ENCODE measurements at places on chromosomes 7 and 10.

- no peak for DNase-seq
Measured at GRCh38 chr10:29482591-29483431, 152.0 kb downstream of the SVIL start.

GRCh38 chr10:17041626-17042520 is 87.7 kb downstream of the CUBN start:
- no peak for DNase-seq

DNA sequence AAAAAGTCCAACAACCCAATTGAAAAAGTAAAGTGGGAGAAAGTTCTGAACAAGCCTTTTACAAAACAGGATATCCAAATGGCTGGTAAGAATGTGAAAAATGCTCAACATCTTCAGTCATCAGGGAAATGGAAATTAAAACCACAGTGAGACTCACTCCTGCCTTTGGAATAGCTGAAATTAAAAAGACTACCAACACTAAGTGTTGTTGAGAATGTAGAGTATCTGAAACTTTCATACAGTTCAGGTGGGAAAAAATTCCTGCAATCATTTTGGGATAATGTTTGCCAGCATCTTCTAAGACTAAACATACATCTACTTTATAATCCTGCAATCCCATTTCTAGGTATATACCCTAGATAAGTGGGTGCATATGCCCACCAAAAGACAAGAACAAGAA is 395.1 kb downstream of the GRID1 start:
- no peak for DNase-seq

- DNase-seq = no peak
Measured at GRCh38 chr10:97058521-97058920, 127.2 kb downstream of the SLIT1 start.

GRCh38 chr7:151139071-151139790 is 28.3 kb downstream of the GBX1 start:
- no peak for DNase-seq

GRCh38 chr10:91864744-91865143 is 44.5 kb downstream of the FGFBP3 start:
- DNase-seq = no peak

- no peak for DNase-seq
Measured at GRCh38 chr10:112369495-112370423, 4.2 kb upstream of the ACSL5 start.

DNA sequence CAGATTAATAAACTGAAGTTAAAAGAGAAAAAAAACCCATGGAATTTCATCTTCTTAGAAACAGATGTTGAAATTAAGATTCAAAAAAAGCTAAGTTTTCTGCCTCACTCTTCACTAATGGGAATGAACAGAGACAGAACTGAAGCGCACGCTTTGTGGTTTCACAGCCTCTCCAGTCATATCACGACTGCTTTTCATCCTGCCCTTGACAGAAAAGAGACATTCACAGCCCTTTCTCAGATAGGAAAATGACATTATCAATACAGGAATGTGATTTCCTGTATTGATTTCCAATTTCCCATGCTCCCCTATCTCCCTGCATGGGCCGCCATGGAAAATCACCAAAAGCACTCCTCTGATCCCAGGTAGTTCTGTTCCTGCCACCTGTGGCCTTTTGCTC is 108.2 kb downstream of the PFKFB3 start:
- no peak for DNase-seq

GRCh38 chr7:132500727-132501440 is 75.4 kb downstream of the PLXNA4 start:
- DNase-seq = no peak

DNA sequence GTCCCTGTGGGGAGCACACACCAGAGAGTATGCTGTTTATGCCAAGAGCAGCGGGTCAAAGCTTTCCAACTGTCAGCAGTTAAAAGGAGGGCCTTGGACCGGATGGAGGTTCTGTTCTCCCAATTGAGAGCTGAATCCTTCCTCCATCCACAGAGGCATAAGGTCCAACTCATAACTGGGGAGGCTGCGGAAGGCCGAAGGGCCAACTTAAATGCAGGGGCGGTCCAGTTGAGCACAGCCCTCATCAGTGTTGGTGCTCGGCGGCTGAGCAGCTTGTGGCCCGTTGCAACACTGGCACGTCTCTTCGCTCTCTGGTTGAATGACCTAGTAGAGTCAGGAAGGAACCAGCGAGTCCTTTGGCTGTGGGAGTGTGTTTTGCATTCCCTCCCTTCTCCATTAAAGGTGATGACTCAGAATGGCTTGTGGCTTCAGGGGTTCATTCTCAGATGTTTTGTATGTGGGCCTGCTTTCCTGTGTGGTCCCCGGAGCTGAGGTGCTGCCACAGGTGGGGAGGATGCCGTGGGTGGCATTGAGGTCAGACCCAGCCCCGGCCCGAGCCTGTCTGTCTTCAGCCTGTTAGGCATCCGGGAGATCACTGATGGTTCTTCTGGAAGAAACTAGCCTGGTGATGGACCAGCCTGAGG is 44.8 kb upstream of the DMBT1 start:
- DNase-seq = peak; percentile 50

DNA sequence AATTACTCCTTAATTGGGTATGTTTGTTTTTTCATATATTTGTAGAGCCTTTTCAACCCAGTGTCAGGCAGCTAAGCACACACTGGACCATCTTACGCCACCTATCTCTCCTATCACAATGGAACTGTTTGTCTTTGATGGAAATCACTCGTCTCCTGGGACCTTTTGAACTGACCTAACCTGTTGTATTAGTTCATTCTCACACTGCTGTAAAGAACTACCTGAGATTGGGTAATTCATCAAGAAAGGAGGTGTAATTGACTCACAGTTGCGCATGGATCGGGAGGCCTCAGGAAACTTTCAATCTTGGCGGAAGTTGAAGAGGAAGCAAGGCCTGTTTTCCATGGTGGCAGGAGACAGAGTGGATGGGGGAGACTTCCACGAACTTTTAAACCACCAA is 182.0 kb downstream of the TCERG1L start:
- no peak for DNase-seq

- DNase-seq = no peak
Measured at GRCh38 chr10:117983961-117984360, 62.8 kb downstream of the RAB11FIP2 start.

GRCh38 chr10:110808123-110808522 is 63.6 kb upstream of the PDCD4 start:
- DNase-seq = no peak

DNA sequence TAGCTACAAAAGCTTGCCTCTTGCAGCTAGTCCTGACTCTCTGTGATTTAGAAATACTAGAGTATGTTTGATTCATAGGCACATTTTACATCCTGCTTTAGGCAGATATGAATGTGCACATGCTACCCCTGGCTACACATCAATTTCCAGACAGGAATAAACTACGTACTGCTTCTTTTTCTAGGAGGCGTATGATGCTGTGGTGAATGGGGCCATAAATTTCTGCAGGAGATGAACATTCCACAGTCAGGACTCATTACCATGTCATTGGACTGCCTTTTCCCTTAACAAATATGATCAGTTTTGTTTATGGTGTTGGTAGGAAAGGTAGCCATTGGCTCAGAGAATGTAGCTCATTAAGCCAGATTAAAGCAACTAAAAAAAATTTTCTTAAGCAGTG is 50.1 kb upstream of the IFRD1 start:
- DNase-seq = no peak

- DNase-seq = peak; percentile 57
Measured at GRCh38 chr7:73623798-73624668, at the start of gene MLXIPL. TSS of gene MLXIPL (minus strand) at chr7:73624522. CDS start at chr7:73624492, 30 bp downstream.

DNA sequence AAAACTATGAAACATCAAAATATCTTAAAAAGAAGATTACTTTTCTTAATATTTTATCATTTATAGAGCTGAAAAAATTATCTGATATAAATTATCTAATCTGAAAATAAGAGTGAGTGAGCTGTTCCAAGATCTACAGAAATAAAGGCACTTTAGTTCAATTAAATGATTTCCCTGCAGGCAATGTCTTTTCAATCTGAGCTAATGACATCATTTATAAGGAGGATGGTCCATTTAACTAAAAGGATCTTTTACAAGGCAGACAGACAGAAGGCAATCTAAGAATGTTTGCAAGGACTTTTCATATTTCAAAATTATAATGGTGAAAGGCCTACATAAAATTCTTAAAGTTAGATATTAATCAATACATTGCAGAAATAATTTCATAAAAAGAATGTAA is 71.8 kb downstream of the SKAP2 start:
- DNase-seq = no peak

GRCh38 chr7:121000081-121000983 is 11.8 kb downstream of the CPED1 start:
- DNase-seq = no peak

GRCh38 chr10:34995925-34996324 is 94.2 kb downstream of the CUL2 start:
- DNase-seq = no peak

- DNase-seq = peak; percentile 100
Measured at GRCh38 chr10:102151774-102152544, at the start of gene NOLC1. TSS of gene NOLC1 (plus strand) at chr10:102152389. CDS start at chr10:102152411, 22 bp downstream.

GRCh38 chr10:23557777-23558176 is 118.9 kb downstream of the OTUD1 start:
- no peak for DNase-seq

GRCh38 chr7:148807436-148807835 is 76.7 kb downstream of the EZH2 start:
- no peak for DNase-seq

GRCh38 chr10:5515948-5516761 is 8.6 kb upstream of the CALML3 start:
- no peak for DNase-seq

DNA sequence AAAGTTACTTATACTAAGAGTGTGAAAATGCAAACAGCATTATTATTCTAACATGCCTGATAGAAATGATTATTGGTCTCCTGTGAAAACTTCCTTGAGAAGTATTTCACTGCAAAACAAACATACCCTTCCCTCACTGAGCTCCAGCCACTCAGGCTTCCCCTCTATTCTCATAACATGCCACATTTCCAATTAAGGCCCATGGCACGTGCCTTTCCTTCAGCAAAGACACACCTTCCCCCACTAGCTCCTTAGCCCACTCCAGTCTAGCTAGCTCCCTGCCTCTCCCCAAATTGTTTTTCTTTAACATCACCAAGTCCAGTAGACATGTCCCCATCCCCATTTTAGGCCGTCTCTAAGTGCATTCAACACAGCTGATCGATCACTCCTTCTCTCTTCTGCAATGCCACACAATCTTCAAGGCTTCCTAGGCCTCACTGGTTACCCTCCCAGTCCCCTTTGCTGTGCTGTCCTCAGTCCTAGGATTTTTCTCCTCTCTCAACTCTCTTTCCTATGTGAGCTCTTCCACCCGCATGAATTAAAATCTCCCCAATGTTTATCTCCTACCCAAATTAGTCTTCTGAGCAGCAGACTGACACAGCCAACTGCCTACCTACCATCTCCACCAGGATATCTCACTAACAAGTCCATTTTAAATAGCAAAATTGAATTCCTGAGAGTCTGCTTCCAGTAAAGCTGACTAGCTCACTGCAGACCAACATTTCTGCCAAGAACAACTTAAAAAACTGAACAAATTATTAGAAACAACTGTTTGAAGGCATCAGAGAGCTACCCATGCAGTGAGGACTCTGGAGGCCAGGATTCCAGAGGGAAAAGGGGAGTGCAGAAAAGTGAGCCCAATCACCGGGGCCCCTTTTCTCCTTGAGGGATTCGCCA is 11.9 kb downstream of the CYTH3 start:
- DNase-seq = no peak

DNA sequence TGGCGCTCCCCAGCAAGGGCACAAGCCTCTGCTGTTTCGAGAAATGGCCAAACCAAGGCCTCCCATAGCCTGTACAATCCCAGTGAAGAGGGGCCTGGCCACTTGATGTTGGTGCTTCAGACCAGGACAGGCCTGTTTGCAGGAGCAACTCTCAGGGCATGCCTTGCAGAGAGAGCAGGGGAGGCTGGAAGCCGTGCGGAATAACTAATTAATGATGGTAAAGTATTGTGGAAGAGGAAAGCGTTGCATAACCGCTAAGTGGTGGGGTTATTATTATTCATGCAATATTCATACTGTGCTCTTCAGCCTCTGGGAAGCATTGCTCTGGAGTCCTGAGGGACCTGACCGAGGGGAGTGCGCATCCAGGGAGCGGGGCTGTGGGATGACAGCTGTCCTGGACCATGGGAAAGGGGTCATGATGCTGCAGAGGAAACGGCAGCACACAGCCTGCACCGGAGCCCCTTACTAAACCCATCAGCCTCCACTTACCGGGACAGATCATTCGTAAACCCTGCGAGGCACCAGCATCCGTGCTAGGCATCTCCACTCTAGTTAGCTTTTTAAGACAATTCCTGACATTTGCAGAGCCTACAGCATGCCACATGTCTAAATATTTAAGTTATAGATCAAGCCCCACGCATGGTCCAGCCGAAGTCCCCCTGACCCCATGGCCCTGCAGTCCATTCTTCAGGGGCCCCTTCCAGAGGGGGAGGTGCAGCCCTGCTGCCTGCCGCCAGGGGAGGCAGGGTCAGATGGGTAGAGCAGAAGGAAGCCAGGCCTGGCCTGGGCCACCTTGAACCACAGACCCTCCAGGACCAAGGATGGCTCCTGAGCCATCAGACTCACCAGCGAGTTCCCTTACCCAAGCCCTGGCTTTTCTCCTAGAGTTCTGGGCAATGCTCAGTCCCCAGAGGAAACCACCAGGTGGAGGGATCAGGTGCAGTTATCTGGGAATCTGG is 11.6 kb downstream of the TMEM273 start:
- no peak for DNase-seq

GRCh38 chr7:25775999-25776743 is 375.8 kb upstream of the NFE2L3 start:
- DNase-seq = no peak

- no peak for DNase-seq
Measured at GRCh38 chr7:130758429-130759056, 24.5 kb upstream of the KLF14 start.

DNA sequence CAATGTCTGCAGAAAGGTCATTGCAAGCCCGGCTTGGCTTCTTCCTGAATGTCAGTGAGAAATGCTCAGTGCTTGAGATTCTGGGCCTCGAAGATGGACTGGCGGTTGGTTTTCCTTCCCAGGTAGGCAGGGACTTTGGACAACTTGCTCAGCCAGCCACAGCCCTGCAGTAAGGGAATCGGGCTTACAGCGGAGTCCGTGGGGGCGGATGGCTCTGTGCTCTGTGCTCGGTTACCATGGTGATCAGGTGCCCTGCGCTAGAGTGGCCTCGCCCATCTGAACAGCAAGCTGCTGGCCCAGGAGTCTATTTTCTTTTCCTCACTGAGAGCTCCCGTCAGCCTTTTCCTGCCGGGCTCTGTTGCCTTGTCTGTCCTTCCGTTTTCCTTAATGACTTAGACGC is 77.8 kb upstream of the SH2B2 start:
- DNase-seq = no peak

DNA sequence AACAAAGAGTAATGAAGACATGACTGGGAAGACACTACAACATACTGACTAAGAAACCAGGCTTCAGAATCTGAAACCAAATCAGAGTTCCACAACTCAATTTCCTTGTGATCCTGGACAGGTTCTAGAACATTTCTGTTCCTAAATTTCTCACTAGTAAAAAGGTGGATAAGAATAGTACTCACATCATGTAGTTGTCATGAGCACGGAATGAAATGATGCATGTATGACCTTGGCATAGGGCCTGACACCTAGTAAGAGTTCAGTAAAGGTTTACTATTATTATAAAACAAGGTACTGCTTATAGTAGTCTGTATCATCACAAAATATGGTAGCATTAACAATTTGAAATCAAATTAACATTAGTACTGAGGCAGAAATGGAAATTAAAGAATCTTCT is 19.9 kb downstream of the DOCK4 start:
- DNase-seq = no peak

Measured in activated CD4-positive, alpha-beta T cell treated with anti-CD3 and anti-CD28 coated beads, Interleukin-2, amount 50 U/mL, for 1 hour (primary cell).